ENCODE measurements at places on chromosomes 1 and 21.

DNA sequence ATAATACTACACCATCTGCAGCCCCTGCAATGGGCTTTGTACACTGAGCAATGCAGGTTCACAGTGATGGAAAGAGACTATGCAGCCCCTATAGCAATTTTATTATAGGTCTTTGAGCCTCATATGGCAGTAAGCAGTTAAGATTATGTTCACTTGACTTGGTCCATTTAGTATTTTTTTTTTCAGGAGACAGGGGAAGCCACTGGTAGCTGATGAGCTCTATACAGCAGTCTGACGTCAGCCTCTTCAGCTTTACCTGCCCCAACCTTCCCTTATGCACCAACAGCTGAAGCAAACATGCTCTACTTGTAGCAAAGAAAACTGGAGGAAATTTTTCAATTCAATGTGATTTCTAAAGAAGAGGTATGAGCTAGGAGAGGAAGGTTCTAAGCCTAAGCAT, 32.2 kb downstream of the AIDA start:
- DNase-seq, result no peak

DNA sequence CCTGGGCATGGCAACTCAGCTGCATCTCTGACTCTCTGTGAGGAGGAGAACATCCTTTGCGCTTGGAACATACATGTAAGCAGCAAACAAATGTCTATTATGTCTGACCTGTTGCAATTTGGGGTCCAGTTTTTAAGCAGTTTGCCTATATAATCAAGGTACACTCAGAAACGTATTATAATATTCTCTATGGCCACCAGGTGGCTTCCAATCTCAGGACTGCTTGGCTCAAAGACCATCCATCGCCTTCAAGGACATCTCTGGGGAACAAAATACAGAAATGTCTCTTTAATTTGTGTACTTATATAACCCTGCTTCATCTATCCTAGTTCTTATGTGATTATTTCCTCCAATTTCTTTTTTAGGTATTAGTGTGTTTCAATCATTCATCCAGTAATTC, 227.2 kb downstream of the OLFM3 start:
- DNase-seq, result no peak

- DNase-seq, result no peak
Observed at GRCh38 chr1:118396829-118397495, 211.9 kb upstream of the SPAG17 start.

GRCh38 chr1:94535095-94535494, 6.5 kb downstream of the F3 start:
- DNase-seq, result no peak

DNA sequence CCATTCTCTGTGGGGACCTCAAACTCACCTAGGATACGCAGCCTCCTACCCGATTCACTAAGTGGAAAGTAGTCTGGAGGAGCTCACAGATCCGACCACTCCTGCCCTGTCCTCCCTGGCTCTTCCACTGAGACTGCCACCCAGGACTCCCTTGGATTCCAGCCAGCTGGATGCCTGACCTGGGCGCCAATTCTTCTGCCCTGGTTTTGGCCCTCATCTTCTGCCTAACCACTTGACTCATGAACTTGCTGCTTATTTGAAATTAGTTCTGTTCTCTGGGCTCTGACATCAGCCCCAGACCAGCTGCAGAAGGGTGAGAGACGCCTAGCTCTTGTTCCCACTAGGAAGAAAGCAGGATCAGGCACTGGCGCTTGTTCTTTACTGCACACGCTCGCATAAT, 48.9 kb downstream of the SLC35D1 start:
- no peak for DNase-seq

GRCh38 chr1:38497921-38498656, 361.5 kb downstream of the RRAGC start:
- no peak for DNase-seq

- no peak for DNase-seq
Observed at GRCh38 chr21:42563261-42563660, 49.6 kb downstream of the SLC37A1 start.

DNA sequence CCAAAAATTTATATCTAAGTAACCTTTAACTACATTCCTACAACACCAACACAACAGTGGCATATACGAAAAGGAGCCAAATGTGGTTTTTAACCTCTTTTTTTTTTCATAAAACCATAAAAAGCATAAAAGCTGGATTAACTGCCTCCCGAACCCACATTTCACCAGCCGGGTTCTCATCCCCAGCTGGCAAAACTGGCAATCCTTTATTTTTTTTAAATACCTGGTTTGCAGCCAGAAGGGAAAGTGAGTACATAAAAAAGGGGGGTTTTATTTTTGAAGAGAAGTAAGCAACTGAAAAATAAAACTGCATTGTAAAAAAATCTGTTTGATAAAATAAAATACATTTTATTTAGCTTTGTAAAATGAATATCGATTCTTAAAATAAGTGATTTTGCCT, 295.4 kb downstream of the AKT3 start:
- no peak for DNase-seq

GRCh38 chr1:84190455-84190854, 46.4 kb downstream of the PRKACB start:
- no peak for DNase-seq

DNA sequence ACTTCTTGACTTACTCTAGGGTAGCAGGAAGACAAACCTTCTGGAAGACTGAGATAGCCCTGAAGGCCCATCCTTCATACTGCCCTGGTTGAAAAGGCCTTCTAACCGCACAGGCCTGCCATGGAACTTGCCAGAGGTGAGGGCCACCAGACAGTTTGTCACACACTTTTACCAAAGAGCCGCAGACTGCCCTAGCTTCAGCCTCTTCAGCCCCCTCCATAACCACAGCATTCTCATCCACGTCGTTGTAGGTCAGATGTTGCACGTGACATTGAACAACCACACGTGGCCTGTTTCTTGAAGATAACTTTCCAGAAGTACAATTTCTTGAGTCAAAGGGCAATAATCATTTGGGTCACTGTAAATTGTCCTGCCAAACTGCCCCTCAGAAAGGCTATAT, 18.9 kb downstream of the ZNF362 start:
- no peak for DNase-seq

GRCh38 chr1:206039046-206039973, 13.7 kb upstream of the RHEX start:
- no peak for DNase-seq
